ENCODE measurements at places on chromosomes 4 and X. TPM values are rescaled to one million over a fixed set of nuclear protein-coding genes. Genes with fewer than 3 reads are reported as not detected.
A peak's percentile ranks its signal among the peaks of the same experiment; 100 is the strongest.

Gene EVC2
- 7.2 TPM for total RNA-seq

Gene SYTL4
- total RNA-seq = 3.8 TPM

DNA sequence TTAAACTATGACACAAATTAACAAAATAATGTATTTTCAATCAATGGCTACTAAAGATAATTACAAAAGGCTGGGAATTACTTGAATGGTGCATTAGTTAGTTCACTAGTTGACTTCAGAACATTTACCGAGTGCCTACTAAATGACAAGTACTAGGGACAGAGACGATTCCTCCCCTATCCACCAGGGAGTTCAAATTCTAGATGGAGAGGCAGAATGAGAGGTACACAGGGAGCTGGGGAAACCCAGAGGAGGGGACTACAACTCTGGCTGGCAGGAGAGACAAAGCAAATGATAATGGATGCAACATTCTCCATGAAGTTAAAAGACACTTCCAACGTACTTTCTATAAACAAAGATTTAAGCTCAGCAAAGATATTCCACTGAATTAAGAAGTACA, 43.1 kb upstream of the MCF2 start:
- DNase-seq = no peak

- no peak for DNase-seq
Measured at GRCh38 chr4:169220854-169221411, 49.8 kb downstream of the SH3RF1 start.

Gene GYPE
- total RNA-seq = 2.6 TPM

GRCh38 chrX:75546724-75547511, 24.1 kb upstream of the ZDHHC15 start:
- DNase-seq = peak; percentile 1

DNA sequence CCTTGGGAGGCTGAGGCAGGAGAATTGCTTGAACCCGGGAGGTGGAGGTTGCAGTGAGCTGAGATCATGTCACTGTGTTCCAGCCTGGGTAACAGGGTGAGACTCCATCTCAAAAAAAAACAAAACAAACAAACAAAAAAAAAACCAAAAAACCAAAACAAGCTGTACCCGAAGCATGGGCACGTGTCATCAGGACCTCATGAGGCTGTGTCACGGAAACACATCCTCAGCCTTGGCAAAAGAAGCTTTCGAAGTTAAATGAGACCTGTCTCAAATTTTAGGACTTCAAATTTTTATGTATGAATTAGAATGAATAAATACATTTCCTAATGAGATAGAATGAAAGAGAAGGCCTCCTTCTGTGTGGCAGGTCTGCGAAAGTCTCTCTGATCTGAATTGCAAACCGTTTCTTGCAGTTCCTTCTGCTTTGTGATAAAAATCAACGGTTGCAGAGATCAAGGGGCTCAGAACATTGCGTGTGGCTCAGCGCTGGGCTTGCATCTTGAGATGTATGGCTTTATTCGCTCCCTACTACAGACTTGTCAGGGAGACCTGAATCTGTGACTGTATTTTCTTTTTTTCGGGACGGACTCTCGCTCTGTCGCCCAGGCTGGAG, 19.5 kb upstream of the CRLF2 start:
- DNase-seq = no peak

- DNase-seq = no peak
Measured at GRCh38 chr4:1720163-1720983, 750 bp downstream of the TMEM129 start.

Gene ALAS2
- total RNA-seq = 164 TPM

Gene SEC24D
- total RNA-seq = 73.3 TPM

GRCh38 chr4:62870451-62870850, 1538.8 kb downstream of the TECRL start:
- no peak for DNase-seq

GRCh38 chrX:17174671-17175070, 200.3 kb upstream of the NHS start:
- DNase-seq = peak; percentile 22

DNA sequence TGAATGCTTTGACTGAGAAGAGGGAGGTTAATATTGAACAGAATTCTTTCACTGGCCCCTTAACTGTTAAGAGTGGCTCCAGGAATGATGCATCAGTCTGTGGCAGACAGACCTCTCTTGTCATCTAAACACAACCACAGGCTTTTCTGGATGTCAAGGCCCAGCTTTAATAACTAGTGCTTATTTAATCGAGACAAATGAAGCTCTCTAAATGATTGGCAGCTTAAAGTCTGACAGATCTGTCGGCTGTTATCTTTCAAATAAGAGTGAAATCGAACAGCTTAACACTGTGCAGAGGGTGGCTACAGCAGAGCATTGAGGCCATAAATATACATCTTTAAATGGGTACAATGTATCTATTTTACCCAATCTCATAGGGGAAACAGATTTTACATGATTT, 500.8 kb upstream of the PABPC4L start:
- no peak for DNase-seq

- no peak for DNase-seq
Measured at GRCh38 chr4:787561-787981, 38.4 kb downstream of the CPLX1 start.

DNA sequence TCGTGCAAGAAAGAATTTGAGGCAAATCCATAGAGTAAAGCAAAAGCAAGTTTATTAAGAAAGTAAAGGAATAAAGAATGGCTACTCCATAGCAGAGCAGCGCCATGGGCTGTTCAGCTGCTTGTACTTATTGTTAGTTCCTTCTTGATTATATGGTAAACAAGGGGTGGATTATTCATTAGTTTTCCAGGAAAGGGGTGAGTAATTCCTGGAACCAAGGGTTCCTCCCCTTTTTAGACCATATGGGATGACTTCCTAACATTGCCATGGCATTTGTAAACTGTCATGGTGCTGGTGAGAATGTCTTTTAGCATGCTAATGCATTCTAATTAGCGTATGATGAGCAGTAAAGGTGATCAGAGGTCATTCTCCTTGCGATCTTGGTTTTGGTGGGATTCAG, 23.5 kb upstream of the CEP135 start:
- no peak for DNase-seq

- DNase-seq = no peak
Measured at GRCh38 chr4:99861120-99861905, 32.9 kb downstream of the LAMTOR3 start.

Gene GABRA4
- total RNA-seq = 0.49 TPM

Gene FNIP2
- total RNA-seq = 35.8 TPM

DNA sequence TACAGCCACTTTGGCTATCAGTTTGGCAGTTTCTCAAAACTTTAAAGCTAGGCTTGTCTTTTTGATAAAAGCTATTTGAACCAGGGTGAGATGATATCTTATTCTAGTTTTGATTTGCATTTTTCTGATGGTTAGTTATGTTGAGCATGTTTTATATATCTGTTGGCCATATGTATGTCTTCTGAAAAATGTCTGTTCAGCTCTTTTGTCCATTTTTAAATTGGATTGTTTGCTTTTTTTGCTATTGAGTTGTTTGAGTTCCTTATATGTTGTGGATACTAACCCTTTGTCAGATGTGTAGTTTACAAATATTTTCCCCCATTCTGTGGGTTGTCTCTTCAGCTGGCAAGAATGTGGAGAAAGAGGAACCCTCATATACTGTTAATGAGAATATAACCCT, 11.6 kb upstream of the GIMD1 start:
- no peak for DNase-seq

Gene MAGEA2
- total RNA-seq = not detected

Gene RADX
- total RNA-seq = 2.8 TPM

DNA sequence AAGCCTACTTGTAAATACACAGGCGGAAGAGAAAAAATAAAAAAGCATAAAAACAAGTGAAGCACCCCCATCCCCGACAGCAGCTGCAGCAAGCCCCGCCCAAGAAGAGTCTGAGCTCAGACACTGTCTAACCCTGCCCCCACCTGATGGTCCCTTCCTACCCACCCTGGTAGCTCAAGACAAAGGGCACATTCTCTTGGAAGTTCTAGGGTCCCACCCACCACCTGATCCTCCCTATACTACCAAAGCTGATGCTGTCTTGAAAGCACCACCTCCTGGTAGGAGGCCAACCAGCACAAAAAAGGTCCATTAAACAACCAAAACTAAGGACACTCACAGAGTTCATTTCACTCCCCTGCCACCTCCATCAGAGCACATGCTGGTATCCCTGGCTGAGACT, 308.2 kb downstream of the KLHL13 start:
- no peak for DNase-seq

GRCh38 chrX:37476571-37477170, 94.8 kb upstream of the LANCL3 start:
- DNase-seq = no peak

DNA sequence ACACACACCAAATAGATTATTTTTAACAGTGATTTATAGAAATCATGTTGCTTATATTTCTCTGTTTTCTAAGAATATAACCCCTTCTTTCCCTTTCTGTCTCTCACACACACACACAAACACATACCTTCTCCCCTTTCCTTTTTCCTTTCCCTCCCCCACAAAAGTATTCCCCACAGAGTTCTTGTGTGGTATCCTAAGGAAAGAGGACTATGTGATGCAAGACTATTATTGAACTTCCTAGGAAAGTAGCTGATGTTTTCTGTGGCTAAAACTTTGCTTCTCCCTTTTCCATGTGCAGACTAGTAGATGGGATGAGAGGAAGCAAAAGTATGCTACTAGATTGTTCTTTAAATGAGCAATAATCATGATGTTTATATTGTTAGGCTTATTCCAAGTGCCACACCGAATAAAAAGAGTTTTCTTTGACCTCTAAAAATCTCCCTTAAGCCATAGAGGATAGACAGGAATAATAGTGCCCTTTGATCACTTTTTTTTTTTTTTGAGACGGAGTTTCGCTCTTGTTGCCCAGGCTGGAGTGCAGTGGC, 38.7 kb downstream of the CPEB2 start:
- DNase-seq = no peak

- DNase-seq = no peak
Measured at GRCh38 chr4:139278485-139278884, 1.5 kb downstream of the MGARP start.

GRCh38 chr4:162557516-162558106, 393.8 kb upstream of the FSTL5 start:
- DNase-seq = no peak

- no peak for DNase-seq
Measured at GRCh38 chrX:40012868-40013265, 84.9 kb downstream of the BCOR start.

DNA sequence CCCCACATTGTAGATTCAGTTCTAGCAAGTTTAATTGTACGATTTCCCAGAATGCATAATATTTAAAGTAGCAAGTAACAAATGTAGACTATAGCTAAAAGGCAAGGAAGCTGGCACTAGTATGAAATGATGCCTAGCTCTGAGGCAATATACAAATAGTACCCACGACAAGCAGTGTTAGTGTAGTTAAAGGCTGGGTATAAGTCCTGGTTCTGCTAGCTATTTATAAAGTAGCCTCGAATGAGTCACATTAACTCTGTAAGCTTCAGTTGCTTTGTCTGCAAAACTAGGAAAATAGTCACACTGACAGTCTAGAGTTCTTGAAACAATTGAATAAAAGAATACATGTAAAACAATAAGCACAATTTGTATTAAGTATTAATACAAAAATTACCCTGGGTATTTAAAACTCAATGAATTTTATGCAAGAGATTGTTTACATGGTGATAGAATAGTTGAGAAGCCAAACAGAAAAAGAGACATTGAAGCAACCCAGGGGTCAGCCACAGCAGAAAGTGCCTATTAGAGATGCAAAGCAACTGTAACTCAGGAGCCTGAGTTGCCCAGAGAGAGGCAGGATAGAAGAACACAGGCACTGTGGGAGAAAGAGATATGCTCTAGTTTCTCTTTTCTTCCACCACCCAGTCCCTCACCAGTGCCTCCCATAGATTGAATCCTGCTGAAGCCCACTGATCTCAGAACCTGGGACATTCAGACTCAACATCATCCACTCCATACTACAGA, 949.0 kb downstream of the C4orf33 start:
- DNase-seq = no peak

GRCh38 chr4:107252571-107252970, 216.5 kb upstream of the DKK2 start:
- DNase-seq = no peak

- DNase-seq = no peak
Measured at GRCh38 chr4:142112451-142112850, 476.1 kb downstream of the IL15 start.

DNA sequence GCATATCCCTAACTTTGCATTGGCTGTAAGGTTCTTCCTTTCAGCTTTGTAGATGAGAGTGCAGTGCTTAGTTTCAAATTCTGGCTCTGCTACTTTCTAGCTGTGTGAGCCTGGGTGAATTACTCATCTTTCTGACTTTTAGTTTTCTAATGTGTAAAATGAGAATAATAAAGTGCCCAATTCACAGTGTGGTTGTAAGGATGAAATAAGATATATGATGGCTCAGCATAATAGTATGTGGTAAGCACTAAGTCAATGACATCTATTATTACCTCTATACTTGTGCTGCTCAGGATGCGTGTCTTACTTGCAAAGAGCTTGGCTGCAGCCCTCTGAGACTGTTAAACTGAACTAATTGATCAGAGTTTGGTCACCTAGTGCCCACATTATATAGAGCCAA, 30.6 kb upstream of the ETNPPL start:
- no peak for DNase-seq

- DNase-seq = no peak
Measured at GRCh38 chrX:46327566-46328115, 217.6 kb downstream of the ZNF674 start.

- DNase-seq = no peak
Measured at GRCh38 chr4:143668930-143669552, 31.4 kb downstream of the FREM3 start.

Gene GRIPAP1
- 23.7 TPM for total RNA-seq

GRCh38 chr4:106162278-106162677, 153.7 kb downstream of the TBCK start:
- no peak for DNase-seq

Gene PASD1
- not detected for total RNA-seq

Gene NOX1
- not detected for total RNA-seq

Gene FAM200B
- total RNA-seq = 20.3 TPM

DNA sequence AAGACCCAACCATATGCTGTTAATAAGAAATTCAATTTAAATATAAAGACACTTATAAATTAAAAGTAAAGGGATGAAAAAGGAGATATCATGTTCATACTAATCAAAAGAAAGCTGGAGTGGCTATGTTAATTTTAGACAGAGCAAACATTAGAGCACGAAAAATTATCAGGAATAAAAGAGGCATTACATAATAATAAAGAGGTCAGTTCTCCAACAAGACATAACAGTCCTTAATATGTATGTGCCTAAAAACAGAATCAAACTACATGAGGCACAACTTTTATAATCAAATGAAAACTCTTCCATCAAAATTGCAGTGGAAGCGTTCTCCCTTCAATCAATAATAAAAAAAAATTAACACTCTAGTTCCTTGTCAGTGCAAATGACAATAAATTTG, 62.6 kb downstream of the ARHGEF6 start:
- no peak for DNase-seq

GRCh38 chr4:22442956-22443355, 72.9 kb downstream of the ADGRA3 start:
- DNase-seq = no peak

Gene WWC2
- total RNA-seq = 24.0 TPM

Gene ADD1
- total RNA-seq = 159 TPM

All from skin of body (tissue), 3 donors.